Ascending aorta (tissue), 2 donors: ENCODE measurements at places on chromosomes 6 and 20.

DNA sequence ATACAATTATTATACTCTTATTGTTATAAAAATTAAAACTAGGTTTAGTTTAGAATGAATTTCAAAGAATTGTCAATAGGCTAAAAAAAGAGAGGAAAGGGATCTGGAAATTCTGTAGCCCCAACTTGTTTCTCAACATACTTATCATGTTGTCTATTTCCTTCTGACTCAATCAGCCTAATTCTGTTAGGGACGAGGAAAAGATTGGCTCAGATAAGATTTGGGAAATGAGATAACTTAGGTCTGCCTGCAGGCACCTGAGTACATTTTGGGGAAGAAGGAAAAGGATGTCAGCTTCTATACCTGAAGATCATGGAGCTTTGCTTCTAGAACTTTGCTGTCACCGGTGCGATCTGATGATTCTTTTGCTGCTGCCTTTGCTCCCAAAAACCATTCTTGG, 238.8 kb downstream of the SYNE1 start:
- no peak overlapping the region for H3K4me3 ChIP-seq
- DNase-seq = no peak
- no peaks in the 10 kb centered on the region for H3K27me3 ChIP-seq
- peaks cover 5% of the 10 kb centered on the region for H3K4me1 ChIP-seq
- no peaks in the 10 kb centered on the region for H3K36me3 ChIP-seq

DNA sequence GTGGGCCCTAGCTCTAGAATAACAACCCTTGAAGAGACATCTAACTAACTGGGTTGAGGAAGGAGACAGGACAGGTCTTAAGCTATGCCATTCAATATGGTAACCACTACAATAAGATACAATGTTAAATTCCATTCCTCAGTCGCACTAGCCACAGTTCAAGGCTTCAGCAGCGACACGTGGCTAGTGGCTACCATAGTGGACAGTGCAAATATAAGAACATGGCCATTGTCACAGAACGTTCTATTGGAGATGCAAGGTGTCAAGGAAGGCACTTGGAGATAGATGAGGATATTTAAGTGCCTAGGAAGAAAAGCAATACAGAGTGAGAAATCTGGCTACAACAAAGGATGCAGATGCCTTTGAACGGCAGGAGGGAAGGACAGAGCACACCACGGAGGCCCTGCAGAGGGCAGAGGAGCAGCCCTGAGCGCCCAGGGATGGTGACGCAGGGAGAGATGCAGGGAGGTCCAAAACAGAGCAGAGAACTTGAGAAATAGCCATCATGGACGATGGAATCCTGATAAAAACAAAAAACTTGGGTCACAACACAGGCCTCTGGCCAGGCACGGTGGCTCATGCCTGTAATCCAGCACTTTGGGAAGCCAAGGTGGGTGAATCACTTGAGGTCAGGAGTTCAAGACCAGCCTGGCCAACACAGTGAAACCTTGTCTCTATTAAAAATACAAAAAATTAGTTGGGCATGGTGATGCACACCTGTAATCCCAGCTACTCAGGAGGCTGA, 140.7 kb downstream of the ZMYND8 start:
- peaks cover 33% of the 10 kb centered on the region for H3K36me3 ChIP-seq
- no peak for DNase-seq
- H3K27me3 ChIP-seq = no peaks in the 10 kb centered on the region
- no peak overlapping the region for H3K4me3 ChIP-seq
- H3K27ac ChIP-seq = no peak overlapping the region

DNA sequence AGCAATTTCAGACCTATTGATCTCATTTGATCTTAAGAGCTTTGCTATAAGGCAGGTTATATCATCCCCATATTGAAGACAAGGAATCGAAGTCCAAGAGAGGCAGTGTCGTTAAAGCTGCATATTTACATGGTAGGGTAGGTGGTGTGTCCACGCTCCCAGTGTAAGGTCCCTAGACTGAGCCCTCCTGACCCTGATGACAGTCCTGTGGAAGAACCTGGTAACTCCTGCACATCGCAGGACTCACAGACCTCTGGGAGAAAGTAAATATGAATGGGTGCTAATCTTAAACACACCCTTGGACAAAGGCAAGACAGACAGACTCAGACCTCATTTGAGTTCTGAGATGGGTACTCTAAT, 602 bp upstream of the HLA-DPB1 start:
- no peaks in the 10 kb centered on the region for H3K27me3 ChIP-seq
- no peaks in the 10 kb centered on the region for H3K4me1 ChIP-seq
- H3K4me3 ChIP-seq = no peak overlapping the region

DNA sequence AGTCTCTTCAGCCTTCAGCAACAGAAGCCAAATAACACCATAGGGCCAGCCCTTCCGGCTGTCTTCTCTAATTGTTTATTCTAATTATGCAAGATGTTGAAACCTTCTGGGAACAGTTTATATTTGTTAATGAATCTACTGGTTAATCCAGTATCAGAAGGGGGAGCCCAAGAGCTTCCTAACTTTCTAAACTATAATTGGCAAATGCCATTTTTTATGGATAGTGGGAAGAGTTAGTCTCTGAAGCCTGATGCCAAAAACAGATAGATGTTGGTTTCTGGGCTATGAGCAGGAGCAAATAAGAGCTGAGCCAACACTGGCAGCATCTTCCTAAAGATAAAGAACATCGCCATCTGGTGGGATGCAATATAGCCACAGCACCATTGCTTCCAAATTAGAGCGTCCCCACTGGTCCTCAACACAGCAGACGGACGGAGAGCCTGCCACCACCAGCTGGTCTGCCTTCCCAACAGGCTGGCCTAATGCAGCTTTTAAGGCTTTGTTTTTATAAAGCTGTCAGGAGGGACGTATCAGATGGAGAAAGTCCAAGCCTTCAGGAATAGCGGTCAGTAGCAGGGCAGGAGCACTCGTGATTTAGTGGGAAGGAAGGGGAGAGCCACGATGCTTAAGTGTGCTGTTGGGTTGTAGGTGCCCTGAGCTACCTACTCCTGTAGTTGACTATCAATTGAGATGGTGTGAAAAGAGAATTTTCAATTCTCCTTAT, 118.8 kb downstream of the RALGAPA2 start:
- no peak overlapping the region for H3K4me3 ChIP-seq
- H3K36me3 ChIP-seq = peaks cover 5% of the 10 kb centered on the region
- DNase-seq = no peak
- H3K4me1 ChIP-seq = no peaks in the 10 kb centered on the region
- H3K27me3 ChIP-seq = no peaks in the 10 kb centered on the region
- no peak overlapping the region for H3K27ac ChIP-seq

- H3K27ac ChIP-seq = no peak overlapping the region
- no peaks in the 10 kb centered on the region for H3K4me1 ChIP-seq
- peak; percentile 74 for DNase-seq
- no peak overlapping the region for H3K4me3 ChIP-seq
These were observed 11.0 kb downstream of the UQCC2 start for GRCh38 chr6:33700391-33701050.

DNA sequence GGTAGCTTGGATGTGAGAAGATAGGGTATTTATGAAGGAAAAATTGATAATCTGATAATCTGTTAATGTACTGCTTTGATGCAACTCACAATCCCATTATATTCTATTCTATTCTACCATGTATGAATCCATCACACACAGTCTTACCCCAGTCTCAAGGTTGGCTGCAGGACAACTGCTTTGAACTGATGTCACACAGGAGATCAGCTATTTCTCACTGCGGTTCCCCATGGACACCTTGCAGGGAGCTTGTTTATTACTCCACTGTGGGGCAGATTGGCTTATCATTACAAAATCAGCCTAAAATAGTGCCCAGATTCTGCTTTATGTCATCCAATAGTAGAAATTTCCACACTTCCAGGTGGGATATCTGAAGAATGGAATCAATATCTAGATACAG, 61.0 kb upstream of the HS3ST5 start:
- DNase-seq = no peak
- no peaks in the 10 kb centered on the region for H3K4me1 ChIP-seq
- no peaks in the 10 kb centered on the region for H3K36me3 ChIP-seq
- no peak overlapping the region for H3K4me3 ChIP-seq

DNA sequence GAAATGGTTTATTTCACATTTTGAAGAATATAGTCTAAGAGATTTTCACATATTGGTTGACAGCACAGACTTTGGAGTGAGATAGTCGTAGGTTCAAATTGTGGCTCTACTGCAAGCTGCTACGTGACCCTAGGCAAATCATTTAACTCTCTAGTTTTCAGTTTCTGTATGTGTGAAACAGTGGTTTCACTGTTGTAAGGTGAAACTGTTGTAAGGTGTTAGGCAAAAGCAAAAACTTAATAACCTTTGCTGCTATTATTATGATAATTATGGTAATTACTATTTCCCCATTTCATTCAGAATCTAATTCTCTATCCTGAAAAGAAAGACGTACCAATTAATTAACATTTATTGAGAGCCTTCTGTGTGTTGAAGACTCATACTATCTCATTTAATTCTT, 144.2 kb downstream of the REV3L start:
- no peaks in the 10 kb centered on the region for H3K4me1 ChIP-seq
- H3K36me3 ChIP-seq = peaks cover 21% of the 10 kb centered on the region
- H3K27ac ChIP-seq = no peak overlapping the region
- H3K27me3 ChIP-seq = no peaks in the 10 kb centered on the region
- no peak overlapping the region for H3K4me3 ChIP-seq
- DNase-seq = no peak
